GM20000 (cell line): ENCODE measurements at places on chromosomes 3 and 15.

DNA sequence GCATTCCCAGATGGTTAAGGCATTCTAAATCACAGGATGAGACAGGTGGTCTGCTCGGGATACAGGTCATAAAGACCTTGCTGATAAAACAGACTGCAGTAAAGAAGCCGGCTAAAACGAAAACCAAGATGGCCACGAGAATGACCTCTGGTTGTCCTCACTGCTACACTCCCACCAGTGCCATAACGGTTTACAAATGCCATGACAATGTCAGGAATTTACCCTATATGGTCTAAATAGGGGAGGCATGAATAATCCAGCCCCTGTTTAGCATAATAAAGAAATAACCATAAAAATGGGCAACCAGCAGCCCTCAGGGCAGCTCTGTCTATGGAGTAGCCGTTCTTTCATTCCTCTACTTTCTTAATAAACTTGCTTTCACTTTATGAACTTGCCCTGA is 151.1 kb downstream of the ZNF385D start:
- DNase-seq: no peak

GRCh38 chr3:196246612-196247308 is 30.4 kb downstream of the SLC51A start:
- no peak for DNase-seq

- DNase-seq: no peak
Observed at GRCh38 chr3:99551520-99551919, 86.9 kb upstream of the COL8A1 start.

- DNase-seq: no peak
Observed at GRCh38 chr15:73994912-73995622, 551 bp downstream of the PML start.

DNA sequence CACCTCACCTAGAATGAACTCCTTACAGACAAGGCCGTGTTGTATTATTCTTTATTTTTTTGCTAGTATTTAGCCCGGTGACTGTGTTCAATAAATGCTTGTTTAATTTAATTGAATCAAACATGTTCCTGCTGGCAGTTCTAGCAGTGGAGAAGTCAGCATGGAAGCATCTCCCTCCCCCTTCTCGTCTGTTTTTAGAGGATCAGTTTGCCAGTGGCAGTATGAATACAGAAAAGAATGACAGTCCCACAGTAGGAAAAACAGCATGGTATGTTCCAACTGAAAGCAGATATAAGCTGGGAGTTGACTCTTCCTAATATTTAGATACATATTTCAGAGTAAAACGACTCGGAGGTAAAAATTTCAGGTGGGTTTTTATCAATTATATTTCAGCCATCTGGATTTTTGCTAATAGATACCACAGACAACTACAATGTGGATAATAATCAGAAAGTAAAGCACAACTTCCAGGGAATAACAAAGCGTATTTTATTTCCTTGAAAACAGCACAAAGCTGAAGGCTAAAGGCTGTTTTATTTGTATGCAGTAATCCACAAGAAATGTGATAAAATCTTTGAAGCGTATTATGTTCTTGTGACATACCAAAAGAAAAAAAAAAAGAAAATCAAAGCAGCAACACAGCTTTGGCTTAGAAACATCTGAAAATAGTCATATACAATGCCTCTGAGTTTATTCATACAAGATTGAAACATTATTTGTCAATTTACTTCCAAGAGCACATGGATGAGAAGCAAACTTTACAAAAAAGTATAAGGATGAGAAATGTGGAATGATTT is 244.5 kb upstream of the KCNMB2 start:
- no peak for DNase-seq

DNA sequence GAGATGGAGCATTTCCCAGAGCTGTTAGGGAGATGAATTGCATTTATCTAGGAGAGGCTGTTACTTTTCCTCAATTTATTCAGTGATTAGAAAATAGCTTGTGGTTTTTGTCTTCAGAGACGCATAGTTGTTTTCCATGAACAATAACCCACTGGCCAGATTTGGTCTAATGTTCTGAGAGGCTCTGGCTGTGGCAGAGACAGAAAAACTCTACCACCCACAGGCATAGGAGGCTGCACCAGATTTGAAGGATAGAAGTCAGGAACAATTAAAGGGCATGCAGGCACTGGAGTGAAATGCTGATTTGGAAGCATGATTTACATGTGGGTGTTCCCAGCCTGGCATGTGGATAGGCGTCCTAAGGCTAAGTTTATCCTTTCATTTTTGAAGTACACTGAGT is 143.5 kb downstream of the NFKBIZ start:
- DNase-seq: no peak

DNA sequence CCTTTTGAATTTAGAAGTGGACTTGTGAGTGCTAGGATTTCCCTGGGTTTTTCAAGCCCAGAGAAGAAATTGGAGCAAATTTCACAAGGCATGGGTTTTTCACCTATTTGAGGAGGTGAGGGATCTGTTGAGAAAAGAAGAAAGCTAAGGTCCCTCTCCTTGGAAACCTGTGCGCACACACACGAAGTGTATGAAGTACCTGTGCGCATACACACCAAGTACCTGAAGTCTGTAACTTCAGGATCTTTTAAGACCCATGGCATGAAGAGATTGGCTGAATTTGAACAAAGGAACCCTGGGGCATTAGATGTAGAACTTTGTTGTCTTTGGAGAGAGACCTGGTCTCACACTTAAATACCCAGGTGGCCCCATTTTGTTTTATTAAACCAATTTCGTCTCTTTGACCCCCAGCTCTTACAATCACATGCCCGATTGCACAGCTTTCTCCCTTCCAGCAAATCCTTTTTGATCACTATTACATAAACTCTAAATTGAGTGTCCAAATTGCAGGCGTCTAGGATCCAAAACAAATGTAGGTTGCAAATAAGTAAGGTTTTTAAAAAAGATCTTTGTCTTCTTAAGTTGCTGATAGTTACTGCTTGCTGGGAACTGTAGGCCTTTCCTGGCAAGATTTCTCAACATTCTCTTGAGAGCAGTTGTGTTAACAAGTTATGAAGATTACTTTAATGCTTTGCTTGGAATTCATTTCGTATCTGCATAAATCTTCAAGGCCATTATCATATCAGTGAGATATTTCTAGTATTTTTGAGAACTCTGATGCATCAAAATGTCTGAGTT is 64.3 kb downstream of the CMTM8 start:
- DNase-seq: no peak

DNA sequence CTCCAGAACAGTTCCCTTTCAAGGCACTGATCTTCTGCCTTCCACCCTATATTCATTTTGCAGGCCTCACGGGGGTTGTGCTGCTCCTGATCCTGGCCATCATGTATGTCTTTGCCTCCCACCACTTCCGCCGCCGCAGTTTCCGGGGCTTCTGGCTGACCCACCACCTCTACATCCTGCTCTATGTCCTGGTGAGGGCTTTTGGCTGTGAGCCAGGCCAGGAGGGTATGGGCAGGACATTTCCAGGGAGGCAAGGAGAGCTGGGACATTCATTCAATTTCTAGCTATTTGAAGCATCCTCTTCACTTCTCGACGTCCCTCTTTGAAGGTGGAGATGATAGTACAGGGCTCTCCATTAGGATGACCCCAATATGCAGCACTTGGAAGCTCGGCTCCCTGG is 25.9 kb downstream of the DUOX1 start:
- DNase-seq: no peak

- DNase-seq: no peak
Observed at GRCh38 chr15:31060429-31061140, 40.9 kb downstream of the TRPM1 start.

DNA sequence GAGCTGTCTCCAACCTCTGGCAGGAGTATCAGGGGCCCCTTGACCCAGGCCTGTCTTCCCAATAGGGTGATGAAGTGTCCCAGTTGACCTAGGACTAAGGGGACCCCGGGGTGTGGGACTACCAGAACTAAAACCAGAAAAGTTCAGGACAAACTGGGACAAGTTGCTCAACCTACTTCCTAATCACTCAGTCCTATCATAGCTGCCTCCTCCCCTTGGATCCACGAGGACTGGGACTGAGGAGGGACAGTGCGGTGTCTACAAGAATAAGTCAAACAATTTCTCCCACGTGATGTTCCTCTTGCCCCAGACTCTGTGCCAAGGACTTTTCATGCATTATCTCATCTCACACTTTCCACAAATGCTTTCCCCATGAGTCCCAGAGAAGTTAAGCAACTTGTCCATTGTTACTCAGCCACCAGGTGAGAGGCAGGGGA is 49.4 kb upstream of the SLCO2A1 start:
- no peak for DNase-seq

GRCh38 chr3:123244128-123244527 is 42.4 kb downstream of the SEC22A start:
- DNase-seq: no peak

DNA sequence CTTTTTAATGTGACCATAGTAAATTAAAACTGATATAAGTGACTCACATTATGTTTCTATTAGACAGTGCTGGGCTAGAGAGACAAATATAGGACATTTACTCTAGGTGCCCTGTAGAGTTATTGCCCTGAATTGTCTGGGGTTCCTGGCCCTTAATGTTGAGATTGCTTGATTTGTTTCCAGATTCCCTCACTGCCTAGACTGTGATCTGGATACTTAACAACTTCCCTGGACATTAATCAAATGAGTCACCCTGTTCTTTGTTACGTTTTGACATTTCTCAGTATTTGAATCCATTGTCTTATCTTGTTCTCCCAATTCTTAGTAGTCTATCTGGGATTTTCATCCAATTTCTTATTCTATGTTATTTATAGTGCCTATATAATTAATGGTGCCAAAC is 65.8 kb downstream of the DTWD1 start:
- DNase-seq: no peak

DNA sequence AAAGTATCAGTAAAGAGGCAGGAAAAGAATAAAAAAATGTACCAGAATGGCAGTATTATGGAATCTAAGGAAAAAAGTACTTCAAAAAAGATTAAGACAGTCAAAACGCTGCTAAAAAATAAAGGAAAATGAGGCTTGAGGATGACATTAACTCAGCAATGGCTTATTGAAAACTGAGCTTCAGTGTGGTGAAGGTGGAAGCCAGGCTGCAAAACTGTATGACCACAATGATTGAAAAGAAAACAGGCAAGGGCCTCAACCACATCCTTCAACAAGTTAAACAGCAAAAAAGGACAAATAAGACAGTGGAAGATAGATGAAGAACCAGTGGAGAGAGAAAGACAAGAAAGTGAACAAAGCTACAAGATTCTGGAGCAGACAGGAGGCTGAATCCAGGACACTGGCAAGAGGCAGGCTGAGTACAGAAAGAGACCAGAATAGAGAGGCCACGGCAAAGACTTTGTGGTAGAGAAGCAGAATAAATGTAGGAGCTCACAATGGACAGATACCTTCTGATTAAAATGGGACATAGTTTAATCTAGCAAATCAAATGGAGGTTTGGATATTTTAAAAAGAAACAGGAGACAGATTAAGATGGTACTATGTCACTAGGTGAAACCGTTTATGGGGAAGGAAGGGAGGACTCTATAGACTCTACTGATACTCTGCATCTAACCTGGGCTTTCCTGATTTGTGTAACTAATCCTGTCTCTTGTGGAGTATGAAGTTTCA is 86.1 kb downstream of the TJP1 start:
- no peak for DNase-seq

DNA sequence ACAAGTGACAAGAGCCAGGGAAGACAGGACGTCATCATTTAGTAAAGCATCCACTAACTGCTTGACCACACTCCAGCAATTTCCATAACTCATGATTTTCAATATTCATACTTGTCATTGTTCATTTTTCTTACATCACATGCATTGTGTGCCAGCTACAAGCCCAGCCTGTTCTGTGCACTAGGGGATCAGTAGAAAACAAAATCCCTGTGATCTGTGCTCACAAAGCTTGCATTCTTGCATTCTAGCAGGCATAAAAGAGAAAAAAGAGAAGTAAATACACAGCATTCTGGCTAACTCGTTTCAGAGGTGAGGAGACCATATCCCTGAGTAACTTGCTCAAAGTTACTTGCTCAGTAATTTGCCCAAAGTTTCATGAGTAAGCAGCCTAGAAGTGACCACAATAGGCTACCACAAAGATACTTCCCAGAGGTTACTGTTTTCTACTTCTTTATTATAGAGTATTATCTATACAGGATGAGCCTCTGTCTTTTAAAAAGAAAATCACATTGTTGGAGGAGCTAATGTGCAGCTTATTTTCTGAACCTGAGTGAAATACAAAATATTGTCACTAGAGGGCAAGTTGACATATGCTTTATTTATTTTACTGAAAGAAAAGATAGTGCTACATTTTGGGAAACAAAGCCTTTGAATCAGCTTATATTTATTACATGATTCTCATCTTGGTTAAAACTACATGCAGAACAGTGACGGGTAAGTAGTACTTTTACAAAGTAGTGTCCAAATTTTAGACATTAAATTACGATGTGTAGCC is 701.4 kb upstream of the LMCD1 start:
- no peak for DNase-seq

DNA sequence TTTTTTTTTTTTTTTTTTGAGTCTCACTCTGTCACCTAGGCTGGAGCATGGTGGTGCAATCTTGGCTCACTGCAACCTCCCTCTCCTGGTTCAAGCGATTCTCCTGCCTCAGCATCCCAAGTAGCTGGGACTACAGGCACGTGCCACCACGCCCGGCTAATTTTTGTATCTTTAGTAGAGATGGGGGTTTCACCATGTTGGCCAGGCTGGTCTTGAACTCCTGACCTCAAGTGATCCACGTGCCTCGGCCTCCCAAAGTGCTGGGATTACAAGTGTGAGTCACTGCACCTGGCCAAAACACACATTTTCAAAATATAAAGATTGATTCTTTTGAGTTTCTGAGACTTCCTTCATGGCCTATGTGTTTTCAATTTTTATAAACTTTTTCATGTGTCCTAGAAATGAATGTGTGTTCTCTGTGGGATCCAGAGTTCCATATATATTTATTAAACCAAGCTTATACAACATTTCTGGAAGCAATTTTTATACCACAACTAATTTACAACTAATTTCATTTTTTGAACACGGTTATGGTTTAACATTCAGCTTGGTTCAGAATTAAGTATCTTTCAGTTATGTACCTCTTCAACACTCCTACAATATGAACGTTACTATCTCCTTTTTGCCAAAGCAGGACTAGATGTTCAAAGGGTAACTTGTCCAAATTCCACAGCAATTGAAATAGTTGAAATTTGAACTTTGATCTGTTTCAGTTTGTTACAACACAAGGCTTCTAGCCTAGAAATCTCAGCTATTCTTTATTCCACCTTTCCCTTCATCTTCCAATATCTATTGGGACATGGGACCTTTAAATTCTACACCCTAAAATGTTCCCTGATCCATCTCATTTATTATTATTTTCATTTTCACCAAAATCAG is 1.5 kb downstream of the ACAD11 start:
- no peak for DNase-seq

- no peak for DNase-seq
Observed at GRCh38 chr3:142839831-142840230, 49.1 kb downstream of the PCOLCE2 start.

- DNase-seq: no peak
Observed at GRCh38 chr3:115517457-115518050, 105.8 kb upstream of the GAP43 start.

- DNase-seq: peak; percentile 84
Observed at GRCh38 chr3:125054449-125055329, 1.1 kb downstream of the HEG1 start.
